CD4-positive, alpha-beta memory T cell (primary cell): ENCODE measurements at places on chromosomes 2 and 18.
A peak's percentile ranks its signal among the peaks of the same experiment; 100 is the strongest.

DNA sequence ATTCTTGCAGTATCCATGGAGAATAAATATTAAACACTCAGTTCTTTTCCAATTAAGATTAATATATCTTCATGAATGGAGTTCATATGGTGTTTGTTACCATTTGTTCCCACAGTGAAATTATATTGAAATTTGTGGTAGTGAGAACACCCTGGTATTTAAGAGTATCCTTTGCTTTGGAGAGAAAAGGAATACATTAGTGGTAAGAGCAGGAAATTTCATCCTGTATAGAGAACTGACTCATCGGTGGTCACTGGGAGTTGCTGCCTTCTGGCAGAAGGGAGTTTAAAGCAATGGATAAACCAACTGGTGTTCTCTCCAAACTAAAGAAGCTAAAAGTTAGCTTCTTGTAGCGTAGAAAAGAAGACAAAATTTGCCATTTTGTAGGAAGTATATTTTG lies 107.3 kb downstream of the MYO1B start:
- no peak for DNase-seq

DNA sequence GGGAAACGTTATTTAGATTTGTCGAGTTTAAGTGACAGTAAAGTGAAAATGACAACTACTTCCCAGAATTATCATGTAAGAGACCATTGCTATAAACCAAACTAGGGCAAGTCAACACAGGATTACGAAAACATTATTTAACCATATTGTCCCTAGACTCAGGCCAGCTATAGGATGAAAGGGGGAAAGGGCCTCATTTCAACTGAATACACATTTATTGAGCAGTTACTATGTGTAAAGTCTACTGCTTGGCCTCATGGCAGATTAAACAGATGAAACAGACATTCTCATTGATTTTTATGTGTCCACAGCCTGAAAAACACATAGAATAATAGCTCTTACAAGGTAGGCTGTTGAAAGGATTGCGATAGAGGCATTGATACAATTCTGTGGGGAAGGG lies 32.7 kb downstream of the ARHGEF33 start:
- DNase-seq: no peak

GRCh38 chr2:58204195-58204959 lies 36.7 kb downstream of the FANCL start:
- no peak for DNase-seq

GRCh38 chr18:23458830-23459529 lies 5.9 kb downstream of the RIOK3 start:
- DNase-seq: no peak

DNA sequence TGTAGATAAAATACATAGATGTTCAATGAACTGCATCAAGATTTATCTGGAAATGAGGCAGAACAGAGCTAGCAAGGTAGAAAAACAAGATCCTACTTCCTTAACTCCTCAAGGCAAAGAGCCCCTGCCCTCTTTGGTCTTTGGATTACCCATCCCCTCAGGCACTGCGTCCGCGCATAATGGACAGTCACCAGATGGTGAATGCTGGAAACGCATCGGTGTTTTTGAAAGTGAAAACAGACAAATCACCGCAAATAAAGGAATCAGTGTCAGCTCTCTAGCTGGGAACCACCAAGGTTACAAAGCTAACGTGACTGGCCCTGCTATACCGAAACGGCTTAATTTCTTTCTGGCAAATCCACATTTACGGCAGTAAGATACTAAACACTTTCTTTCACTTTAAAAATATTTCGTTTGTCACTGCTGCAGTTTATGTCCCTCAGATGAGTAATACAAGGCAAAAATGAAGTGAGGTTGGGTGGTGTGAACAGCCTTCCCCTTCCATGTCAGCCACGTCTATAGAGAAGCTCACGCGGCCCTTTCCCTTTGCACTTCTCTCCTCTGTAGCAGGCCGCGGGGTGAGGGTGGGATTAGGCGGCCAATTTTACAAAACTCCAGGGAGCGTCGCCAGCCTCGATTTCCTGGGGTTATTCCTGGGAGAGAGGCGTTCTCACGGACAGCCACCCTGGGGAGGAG lies 627 bp upstream of the GALR1 start:
- DNase-seq: no peak

DNA sequence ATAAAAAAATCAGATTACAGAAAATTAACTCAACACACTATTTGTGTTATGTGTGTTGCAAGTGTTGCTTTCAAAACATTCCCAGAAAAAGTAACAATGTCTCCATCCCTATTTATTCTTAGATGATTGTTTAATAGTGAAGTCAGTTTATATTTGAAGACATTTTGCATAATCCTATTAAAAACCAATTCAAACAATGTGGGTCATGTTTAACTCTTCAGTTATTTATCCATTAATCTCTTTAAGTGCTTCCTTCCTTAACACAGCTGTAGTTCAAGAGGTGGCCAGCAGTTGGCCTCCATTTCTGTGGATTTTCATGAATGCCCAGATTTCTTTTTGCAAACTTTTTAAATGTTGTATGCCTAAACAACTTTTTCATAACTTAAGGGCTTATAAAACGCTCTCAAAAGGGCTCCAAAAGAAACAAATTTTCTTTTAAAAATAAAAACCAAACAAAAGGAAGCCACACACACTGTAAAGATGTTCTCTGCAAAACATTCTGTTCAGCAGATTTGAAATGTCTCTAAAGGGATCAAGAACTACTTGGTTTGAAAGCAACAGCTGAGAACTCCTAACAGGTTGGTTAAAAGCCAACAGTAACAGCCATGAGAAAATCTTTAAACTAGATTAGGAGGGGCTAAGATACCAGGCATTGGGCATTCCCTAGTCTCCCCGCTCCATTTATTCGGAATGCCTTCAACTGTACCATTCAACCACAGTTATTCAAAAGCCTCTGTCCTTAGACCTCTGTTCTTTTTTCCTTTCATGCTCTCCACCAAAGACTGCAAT lies 71.5 kb downstream of the THADA start:
- DNase-seq: no peak

DNA sequence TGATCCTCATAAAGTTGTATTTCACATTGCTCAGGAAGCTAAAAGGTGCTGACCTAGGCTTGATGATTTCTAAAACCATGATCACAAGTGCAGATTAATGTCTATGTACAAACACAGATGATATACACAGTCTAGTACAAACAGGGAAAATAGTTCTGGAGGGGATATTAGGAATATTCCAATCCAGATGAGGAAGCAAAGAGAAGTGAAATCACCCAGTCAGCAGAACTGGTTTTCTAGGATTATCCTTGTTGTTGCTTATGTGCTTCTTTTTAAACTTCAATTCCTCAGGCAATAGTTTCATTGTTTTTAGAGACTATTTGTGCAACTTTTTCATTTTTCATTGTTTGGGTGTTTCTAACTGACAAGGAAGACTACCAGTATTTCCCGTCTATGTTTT lies 4.7 kb downstream of the IL1A start:
- DNase-seq: no peak

- DNase-seq: peak; percentile 46
These were observed 14.0 kb downstream of the ITGA4 start for GRCh38 chr2:181471226-181471625.

DNA sequence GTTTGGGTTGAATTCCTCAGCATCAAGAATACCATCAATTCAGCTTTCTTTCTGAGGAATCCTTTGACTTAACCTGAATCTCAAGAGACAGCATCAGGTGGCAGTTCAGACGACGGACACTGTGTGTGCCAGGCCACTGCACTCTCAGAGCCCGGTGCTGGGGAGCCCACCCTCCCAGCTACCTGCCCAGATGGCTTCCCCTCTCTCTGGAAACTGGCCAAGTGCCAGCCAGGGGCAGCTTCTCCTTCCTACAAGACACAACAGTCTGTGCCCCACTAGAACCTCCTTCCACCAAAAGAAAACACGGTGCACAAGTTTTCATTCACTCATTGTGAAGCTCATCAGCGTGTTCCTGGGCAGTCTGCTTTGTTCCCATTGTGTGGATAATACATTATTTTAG lies 28.5 kb downstream of the MAL start:
- no peak for DNase-seq

DNA sequence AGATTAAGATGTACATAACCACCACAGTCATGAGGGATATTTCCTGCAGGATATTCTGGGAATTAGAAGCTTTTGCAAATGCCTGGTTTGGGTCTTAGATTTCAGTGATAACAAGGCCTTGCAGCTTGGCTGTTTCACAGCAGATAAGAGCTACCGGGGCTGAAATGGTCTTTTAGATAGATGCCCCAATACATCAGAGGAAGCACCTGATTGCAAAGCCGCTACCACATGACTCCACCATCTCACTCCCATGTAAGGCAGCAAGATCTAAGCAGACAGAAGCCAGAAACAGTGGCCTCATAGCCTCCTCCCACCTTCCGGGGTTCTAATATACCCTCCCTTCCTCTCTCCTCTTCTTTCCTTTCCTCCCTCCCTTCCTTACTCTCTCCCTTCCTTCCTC lies 31.1 kb upstream of the EPG5 start:
- peak; percentile 43 for DNase-seq

DNA sequence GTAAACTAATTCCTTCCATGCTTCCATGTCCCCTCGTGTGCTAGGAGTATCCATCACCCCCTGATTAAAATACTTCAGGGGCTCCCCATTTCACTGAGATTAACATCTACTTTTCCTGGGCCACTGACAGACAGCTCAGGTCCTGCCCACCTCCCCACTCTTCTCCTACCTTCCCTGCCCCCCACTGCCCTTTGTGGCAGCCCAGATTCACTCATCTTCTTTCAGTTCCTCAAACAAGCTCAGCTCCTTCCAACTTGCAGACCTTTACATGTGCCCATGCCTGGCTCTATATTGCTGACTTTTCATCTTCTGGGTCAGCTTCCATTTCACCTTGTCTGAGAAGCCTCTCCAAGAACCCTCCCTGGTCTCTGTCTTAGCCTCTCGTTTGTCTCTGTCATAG lies 12.0 kb downstream of the RUFY4 start:
- DNase-seq: no peak

GRCh38 chr2:550860-551567 lies 126.2 kb downstream of the TMEM18 start:
- DNase-seq: no peak

DNA sequence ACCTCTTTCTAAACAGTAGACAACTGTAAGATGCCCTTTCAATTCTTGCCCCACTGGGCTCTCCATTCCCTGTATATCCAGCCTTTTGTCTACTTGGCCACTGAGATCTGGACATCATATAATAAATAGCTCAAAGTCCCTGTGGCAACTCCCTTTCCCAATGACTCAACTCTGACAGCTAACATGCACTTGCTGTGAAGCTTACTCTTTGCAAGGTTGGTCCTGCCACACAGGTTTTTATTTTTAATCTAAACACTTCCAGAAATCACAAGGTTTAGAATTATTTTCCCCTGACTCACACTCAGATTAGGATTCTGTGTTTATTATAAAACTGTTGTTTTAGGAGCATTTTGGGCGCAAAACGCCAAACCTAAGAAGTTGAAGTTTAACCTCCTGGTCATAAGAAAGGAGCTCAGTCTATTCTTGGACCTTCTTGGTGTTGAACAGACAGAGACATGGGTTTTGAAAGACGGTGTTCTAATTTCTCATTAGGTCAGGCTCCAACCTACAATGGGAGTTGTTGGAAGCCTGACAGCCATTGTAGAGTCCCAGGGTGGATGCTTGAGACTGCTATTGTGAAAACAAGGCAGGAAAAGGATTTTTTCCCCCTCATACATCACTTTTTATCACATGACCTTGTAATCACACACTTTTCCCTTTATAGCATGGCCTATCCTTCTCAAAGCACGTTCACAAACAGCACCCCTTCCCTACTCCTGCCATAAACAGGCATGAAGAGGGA lies 124.7 kb upstream of the SERPINE2 start:
- no peak for DNase-seq
